AG08396 (cell line): ENCODE measurements at places on chromosomes 11 and 22.
A peak's percentile ranks its signal among the peaks of the same experiment; 100 is the strongest.

DNA sequence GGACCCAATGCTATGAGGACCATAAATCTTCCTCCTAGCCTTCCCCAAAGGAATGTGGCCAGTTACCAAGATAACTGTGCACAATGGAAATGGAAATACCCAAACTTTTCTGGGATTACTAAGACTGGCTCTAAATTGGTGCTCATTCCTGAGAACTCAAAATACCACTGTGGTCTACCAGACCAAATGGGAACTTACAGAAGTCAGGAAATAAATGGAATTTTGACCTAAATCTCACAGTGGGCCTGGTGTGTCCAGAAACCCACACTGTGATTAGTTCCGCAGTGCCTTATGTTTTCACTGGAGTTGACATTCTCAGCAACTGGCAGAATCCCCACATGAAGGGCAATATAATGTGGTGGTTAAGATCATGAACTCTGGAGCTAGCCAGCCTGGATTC is 99.4 kb upstream of the ZC3H12C start:
- no peak for DNase-seq

- DNase-seq: no peak
These were observed 12.5 kb downstream of the RAC2 start for GRCh38 chr22:37231406-37232139.

DNA sequence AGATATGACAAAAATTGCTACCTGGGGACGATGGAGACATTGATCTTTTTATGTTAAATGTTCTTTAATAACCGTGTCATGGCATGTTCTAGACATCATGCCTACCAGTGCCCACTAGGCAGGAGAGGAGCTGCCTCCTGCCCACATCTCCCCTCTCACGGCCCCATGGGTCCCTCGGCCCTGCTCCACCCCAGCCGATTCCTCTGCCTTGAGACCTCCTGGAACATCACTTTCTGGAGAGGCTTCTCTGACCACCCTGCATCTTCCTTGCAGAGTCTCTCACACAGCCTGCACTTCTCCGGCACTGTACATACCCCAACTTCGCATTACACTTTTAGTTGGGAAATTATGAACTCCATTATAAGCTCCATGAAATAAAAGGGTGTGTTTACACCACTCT is 16.8 kb downstream of the EFCAB6 start:
- no peak for DNase-seq

DNA sequence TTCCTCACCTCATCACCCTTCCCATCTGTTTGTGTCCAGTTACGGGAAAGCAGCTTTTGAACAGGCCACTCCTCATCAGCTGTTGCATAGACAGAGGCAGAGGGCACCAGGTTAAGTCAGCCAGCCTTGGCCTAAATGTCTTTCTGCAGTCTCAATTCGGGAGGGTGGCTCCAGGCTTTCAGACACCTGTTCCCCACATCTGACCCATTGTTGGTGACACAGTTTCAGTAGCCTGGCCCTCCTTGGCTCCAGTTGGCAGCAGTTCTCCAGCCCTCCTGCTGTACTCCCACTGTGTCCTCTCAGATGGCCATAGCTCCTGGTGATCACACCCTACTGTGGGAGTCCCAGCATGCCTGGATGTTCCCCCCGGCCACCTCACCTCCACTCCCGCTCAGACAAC is 70.8 kb upstream of the MYOD1 start:
- DNase-seq: no peak

- DNase-seq: no peak
These were observed 796 bp downstream of the POLDIP3 start for GRCh38 chr22:42613872-42614301.

DNA sequence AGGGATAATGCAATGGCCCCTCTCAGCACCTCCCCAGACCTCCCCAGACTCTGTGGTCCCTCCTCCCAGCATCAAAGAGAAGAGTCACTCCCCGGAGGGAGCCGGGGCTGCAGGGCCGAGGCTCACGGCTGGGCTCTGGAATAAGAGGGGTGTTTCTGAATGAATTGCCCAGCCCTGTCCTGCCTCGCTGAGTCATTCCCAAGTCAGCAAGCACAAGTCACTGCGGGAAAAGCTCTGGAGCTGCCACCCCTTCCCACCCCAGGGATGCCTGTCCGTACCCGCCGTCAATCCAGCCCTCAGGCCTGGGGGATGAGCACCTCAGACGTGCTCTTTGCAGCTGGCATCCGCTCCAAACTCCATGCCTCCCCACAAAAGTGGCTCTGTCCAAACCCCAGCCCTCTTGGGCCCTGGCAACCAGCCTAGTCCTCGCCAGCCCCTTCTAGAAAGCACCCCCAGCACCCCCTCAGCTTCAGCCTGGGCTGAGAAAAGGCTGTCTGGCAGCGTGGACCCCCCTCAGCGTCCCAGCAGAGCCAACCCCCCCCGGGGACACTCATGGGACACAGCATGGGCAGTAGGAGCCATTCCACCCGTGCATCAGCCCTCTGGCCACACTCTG is 22.7 kb downstream of the CELSR1 start:
- peak; percentile 76 for DNase-seq

DNA sequence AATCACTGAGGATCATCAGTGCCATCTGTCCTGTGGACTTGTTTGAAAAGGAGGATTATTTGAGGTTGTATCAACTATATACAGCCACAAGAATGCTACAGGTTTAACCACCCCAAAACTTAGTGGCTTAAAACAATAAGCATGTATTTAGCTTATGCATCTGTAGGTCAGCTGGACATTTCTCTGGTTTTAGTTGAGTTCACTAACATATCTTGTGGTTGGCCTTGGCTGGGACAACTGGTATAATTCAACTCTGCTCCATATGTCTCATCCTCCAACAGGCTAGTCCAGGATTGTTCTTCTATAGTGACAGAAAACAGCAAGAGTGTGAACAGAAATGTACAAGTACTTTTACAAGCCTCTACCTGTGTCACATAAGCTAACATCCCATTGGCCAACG is 49.9 kb upstream of the SOX6 start:
- no peak for DNase-seq
